ENCODE measurements at places on chromosomes 6 and 20.

- peak; percentile 61 for DNase-seq
Measured at GRCh38 chr6:25942561-25943147, 12.2 kb upstream of the SLC17A2 start.

GRCh38 chr6:21323577-21323976 lies 270.0 kb upstream of the SOX4 start:
- no peak for DNase-seq

DNA sequence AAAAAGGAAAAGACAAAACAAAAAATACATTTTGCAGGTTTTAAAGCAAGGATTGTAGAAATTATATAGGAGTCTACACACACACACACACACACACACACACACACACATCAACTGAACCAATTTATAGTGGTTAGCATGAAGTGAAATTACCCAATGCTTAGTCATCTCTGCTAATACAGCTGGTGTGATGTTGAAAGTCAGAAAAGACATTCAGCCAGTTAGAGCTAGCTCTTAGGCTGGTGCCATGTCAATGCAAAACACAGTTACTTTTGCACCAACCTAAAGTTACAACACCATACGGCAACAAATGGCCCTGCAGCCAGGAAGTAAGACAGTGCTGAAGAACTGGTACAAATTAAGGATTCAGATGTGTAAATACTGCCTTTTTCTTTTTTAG lies 15.2 kb downstream of the FAM210B start:
- peak; percentile 98 for DNase-seq

GRCh38 chr6:16092140-16092539 lies 36.7 kb upstream of the MYLIP start:
- DNase-seq = no peak

GRCh38 chr6:16973051-16973450 lies 128.8 kb upstream of the STMND1 start:
- no peak for DNase-seq

DNA sequence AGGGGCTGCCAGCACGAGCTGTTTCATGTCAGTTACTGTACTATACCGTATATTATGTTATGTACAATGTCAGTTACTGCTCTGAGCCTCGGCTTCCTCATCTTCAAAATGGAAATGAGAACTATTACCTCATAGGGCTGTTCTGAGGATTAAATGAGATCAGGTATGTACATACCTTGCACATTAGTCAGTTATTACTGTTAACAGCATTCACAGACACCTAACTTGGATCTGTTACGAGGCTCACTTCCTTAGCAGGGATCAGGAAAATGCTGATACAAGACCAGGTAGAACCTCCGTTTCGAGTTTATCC lies 69.7 kb upstream of the TBC1D7 start:
- DNase-seq = no peak

DNA sequence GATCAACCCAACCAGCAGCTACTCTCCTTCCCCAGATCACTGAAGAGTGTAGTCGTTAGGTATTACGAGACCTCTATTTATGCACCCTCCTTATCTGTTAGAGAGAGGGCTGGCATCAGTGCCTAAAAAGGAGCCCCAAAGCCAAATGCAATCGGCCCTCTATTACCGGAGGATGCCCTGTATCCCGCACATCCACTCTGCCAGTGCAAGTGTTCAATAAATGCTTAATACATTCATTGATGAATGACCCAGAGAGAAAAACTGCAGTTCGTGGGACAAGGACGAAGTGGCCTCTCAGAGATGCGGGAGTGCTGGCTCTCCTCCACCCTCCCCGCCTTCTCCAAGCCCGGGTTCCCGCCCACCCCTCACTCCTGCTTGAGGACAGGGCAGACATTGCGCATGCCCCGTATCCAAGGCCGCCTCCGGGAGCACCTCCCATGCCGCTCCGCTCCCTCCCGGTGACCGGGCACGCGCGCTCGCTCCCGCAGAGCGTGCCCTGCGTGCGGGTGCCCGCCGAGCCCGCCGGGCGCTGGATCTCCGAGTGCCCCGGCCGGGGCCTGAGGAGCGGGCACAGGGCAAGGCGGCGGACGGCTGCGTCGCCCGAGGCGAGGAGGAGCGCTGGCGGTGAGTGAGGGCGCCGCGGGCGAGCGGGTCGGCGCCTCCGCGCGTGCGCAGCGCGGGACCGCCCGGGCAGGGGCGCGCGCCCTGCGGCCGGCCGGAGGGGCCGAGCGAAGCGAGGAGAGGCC lies 27.2 kb upstream of the BTBD3 start:
- DNase-seq = peak; percentile 93
